ENCODE measurements at places on chromosomes 2 and 18.

DNA sequence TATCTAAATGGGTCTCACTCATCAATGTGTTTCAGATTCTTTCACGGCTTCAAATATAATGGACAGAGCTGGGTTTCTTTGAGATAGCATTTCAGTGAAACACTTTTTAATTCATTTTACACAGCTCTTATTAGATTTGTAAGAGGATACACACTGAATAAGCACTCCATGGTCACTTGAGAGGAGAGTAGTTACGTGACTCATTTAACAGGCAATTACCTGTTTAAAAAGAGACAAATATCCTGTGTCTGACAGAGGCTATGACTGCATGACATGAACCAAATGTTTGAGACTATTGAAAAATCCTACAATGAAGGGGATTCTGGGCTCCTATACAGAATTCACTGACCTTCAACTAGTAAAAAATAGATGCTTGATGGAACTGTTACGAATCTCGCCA, 786.9 kb downstream of the EPHA4 start:
- ATAC-seq = no peak

DNA sequence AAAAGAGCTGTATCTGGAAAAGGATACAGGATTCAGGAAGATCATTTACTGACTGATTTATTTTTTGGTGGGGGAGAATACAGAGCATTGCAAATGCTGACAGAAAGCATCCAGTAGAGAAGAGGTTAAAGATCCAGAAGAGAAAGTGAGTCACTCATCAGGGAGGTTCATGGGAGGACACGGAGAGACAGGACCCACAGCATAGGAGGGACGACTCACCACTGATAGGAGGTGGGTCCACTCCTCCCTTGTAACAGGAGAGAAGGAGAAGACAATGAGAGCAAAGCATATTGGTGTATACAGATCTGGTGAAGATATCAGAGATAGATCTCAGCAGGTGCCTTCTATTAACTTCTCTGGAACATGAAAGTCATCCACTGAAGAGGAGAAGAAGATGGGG, 142.4 kb upstream of the AQP4 start:
- ATAC-seq = no peak

GRCh38 chr2:118431165-118431517, 342.9 kb downstream of the INSIG2 start:
- peak; percentile 69 for ATAC-seq

- ATAC-seq = peak; percentile 6
These were observed 214.1 kb upstream of the STON1 start for GRCh38 chr2:48315896-48316194.

GRCh38 chr18:79796531-79797405, 970 bp upstream of the KCNG2 start:
- 0 out of 3 replicates have a peak, but pooled peaks have one; percentile 24 for ATAC-seq

- ATAC-seq = peak; percentile 19
These were observed 84.5 kb upstream of the ITGA4 start for GRCh38 chr2:181372646-181373040.

DNA sequence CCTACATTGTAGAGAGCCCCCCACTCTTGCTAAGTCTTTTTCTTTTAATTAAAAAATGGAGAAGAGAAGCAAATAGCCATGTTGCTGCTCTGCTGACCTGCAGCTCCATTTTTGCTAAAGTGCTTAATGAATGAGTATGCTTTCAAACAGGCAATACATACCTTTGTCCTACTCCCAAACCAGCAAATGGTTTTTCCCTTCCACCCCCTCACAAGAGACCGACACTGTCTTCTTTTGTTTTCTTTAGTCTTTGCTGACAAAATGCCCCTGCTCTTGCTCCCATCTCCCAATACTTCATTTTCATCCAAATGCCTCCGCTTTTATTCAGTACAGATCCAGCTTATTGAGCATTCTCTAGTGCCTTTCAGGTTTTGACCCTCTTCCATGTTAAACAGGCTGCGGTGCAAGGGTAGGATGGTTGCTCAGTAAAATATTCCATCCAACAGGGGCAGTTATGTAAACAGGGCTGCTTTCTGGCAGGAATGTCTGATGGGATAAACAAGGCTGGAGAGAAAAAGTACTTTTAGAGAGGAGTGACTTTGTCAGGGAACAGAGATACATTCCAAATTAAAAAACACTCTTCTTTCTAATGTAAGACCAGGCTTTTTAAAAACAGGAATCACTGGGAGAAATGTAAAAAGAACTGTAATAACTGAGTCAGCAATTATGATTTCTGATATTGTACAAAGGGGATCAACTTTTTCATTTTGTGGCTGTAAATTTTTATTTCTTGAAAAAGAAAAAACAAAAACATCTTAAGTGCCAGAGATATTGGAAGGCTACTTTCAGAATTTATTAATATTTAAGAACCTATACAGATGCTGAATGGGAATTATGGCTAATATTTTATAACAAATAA, 136.8 kb downstream of the MEP1B start:
- ATAC-seq = no peak

GRCh38 chr2:40488101-40488601, 36.3 kb upstream of the SLC8A1 start:
- peak; percentile 67 for ATAC-seq

DNA sequence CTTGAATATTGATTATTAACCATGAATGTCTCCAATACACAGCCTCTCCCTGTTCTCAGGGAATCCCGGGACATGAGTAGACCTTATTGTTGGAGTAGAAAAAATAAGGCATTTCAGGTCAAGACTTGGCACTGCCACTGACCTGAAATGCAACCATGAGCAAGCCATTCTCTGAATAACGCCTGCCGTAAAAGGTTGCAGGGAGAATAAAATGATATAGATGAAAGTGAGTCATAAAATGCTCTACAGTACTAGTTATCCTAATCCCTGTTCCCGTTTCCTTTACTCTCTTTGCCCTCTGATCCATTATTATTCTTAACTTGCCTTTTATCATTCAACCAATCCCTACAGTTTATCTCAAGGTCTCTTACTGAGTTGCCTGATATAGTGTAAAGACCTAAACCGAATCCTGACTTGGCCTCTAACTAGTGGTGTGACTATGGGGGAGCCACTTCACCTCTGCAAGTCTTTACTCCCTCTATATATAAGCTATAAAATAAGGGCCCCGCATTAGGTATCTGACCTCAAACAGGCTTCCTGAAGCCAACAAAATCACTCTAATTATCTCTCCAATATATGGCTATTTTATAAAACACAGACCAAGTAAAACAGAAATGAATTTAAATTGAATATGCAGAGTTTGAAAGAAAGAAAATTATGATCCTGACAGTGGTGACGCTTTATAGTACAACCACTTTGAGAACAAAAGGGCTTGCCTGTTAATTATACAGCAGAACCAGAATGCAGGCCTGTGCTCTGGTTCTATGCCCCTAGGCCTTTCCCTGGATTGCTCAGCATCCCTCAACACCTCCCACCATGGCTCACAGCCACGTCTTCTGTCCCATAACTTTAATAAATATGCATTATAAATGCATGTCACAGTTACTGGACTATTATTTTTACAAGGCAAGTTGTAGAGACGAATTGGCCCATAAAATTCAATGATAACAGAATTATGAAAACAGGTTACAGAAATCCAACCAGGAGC, 183.1 kb downstream of the STK39 start:
- ATAC-seq = no peak

DNA sequence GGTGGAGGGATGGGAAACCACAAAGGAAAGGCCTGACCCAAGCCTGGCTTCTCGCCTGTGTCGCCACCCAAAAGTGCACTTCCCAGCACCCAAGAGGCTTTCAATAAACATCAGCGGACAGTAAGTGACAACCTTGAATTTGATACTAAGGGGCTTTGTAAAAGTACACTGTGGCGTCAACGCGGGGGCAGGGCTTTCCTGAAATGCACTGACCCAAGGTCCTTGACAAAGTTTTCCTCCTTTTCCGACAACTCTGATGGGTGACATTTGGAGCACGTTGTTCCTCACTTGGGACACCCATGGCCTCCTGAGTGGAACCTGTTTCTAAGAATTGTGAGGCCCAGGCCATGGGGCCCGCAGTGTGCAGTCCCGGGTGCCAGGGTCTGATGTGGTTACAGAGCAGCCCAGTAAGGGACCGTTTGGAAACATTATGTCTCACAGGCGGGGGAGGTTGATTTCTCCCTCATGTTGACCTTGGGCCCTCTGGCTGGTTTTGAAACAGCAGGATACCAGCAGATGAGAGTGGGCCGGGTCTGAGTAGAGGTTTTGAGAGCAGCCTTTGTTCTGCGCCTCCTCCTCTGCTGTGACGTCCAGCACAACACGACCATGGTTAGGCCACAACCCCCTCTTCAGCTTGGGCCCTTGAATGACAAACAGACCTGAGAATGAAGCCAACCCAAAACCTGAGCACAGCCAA, 2.8 kb upstream of the ZBTB14 start:
- no peak for ATAC-seq
